ENCODE measurements at places on chromosomes 4 and X. TPM values are rescaled to one million over a fixed set of nuclear protein-coding genes. Genes with fewer than 3 reads are reported as not detected.

- H3K27ac ChIP-seq = no peak overlapping the region
- no peaks in the 10 kb centered on the region for H3K27me3 ChIP-seq
- no peaks in the 10 kb centered on the region for H3K4me1 ChIP-seq
These were observed 146.8 kb downstream of the KLHL4 start for GRCh38 chrX:87664381-87664780.

- H3K36me3 ChIP-seq = no peaks in the 10 kb centered on the region
- DNase-seq = no peak
- no peak overlapping the region for H3K27ac ChIP-seq
- H3K4me3 ChIP-seq = no peak overlapping the region
These were observed 684.9 kb downstream of the TRAM1L1 start for GRCh38 chr4:116400480-116400879.

GRCh38 chr4:88107406-88108107 is 50.9 kb downstream of the ABCG2 start:
- no peak overlapping the region for H3K4me3 ChIP-seq
- DNase-seq = no peak
- no peaks in the 10 kb centered on the region for H3K36me3 ChIP-seq
- H3K4me1 ChIP-seq = peaks cover 6% of the 10 kb centered on the region
- H3K27ac ChIP-seq = no peak overlapping the region

NDST4 gene
- total RNA-seq = 0.99 TPM

EDNRA gene
- total RNA-seq = 9.4 TPM

ZDHHC15 gene
- total RNA-seq = 3.5 TPM

PFKFB1 gene
- 1.5 TPM for total RNA-seq

PLS3 gene
- 49.2 TPM for total RNA-seq

SHROOM2 gene
- total RNA-seq = 46.0 TPM

IL2 gene
- total RNA-seq = not detected

HSFX2 gene
- 4.8 TPM for total RNA-seq
